Activated CD8-positive, alpha-beta memory T cell treated with anti-CD3 and anti-CD28 coated beads for 1 hour (primary cell): ENCODE measurements at places on chromosomes 7 and 10.
A peak's percentile ranks its signal among the peaks of the same experiment; 100 is the strongest.

DNA sequence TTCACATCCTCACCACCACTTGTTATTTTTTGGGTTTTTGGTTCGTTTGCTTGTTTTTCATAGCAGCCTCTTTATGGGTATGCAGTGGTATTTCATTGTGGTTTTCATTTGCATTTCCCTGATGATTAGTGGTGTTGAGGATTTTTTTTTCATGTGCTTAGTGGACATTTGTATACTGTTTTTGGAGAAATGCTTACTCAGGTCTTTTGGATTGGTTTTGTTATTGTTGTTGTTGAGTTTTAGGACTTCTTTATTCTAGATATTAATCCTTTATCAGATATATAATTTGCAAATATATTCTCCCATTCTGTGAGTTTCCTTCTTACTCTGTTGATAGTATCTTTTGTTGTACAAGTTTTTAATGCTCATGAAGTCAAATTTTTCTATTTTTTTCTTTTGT lies 42.8 kb downstream of the GAD2 start:
- DNase-seq = no peak

DNA sequence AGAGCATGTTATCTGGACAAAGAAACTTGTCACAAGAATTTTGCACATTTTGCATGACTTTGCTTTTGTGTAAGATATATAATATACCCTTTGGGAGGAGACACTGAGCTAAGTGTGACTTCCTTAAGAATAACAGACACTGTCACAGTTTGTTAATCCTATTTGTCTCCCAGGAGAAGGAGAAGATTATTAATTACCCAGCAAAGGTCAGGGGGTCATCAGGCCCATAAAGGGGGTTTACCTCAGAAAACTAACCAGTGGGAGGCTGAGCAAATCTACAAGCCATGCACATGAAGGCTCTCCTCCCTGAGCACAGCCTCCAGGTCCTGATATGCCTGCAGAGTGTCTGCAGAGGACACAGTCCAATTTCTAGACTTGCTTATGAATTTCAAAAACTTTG lies 10.1 kb upstream of the MET start:
- no peak for DNase-seq

GRCh38 chr10:32371101-32371500 lies 24.1 kb upstream of the EPC1 start:
- no peak for DNase-seq

DNA sequence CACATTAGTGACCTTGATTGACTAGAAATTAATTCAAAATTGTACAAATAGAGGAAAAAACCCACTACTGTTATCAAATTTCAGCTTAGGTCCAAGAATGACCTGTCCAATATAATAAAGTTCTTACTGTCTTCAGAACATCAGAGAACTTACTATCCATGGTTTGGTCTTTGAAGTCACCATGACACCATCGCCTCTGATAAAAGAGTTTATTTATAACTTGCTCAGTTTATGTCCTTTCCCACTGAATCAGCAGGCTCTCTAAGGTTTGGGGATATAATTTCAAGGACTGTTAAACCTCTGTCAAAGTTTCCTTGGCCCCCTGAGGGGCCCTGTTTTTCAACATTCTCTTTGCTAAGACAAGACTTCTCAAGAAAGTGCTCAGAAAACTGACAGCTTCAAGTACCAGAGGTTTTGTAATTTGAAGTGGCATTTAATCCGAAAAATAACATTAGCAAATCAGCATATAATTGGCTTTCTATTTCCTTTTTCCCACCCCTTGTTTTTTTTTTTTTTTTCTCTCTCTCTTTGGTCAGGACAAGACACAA lies 191.7 kb upstream of the FERD3L start:
- no peak for DNase-seq

DNA sequence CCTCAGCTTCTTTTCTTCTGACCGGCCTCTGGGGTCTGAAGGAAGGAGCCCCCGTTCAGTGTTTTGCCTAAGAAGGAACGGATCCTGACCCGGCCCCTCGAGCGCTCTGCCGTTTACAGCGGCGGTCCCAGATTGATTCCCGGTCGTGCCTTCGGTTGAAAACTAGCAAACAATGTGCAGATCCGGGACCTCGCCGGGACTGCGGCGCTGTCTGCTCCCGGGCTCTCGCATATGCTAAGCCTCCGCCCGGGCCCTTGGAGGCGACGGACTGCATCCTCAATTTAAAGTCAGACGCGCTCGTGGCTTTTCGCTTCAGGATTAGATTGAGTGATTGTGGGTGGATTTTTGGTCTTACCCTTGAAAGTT lies 559 bp downstream of the DBF4 start:
- peak; percentile 20 for DNase-seq

DNA sequence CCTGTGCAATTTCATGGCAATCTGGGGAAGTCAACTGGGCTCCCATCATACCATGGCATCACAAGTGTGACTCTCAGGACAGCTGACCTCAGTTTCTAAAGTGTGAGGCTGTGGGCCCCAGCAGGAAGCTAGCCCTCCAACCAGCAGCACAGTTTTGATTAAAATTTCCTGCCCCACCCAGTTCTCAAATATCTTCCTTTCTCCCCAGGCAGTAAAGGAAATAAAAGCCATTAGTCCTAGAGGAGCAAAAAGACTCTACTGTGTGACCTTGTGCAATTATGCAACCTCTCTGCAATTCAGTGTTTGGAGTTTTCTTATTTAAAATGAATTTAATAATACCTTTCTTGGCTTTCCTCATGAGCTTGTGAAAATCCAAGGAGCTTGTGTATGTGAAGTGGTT lies 143.1 kb upstream of the CDCA7L start:
- DNase-seq = no peak

GRCh38 chr7:94578614-94579013 lies 69.0 kb downstream of the CASD1 start:
- no peak for DNase-seq

DNA sequence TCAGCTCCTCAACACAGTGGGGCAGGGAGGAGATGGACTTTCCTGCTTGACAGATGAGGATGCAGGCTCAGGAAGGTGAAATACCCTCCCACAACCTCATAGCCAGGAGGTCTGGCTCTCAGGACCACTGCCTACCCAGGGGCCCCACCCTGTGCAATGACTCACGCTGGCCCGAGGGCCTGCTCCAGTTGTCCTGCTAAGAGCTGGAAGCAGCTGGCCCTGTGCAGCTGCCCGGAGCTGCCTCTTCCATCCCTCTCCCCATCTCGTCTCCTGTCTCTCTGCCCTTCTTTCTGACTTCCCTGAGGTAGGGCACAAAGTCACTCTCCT lies 123.9 kb downstream of the ZMIZ1 start:
- no peak for DNase-seq

- DNase-seq = no peak
Measured at GRCh38 chr7:82443547-82444219, at the start of gene CACNA2D1. Gene CACNA2D1, minus strand, starts transcription at chr7:82443777.

- no peak for DNase-seq
Measured at GRCh38 chr7:30989824-30990672, 26.3 kb downstream of the GHRHR start.

DNA sequence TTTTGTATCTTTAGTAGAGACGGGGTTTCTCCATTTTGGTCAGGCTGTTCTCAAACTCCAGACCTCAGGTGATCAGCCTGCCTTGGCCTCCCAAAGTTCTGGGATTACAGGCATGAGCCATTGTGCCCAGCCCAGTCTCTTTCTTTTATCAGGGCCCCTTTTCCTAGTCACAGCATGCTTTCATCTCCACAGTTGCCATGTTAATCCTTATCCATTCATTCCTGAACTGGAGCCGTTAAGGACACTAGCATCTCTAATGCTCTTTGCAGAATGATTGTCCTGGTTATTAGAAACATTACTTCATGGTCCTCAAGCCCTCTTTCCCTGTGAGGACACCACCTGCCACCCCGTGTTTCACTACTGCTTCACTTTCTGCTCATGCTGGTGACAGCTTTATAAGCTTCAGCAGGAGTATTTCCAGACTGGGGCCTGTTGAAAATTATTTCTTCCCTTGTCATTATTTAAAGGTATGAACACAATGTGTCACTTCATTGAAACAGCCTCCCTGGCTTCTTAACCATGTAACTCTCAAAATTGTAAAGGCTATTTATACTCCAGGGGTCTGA lies 313.9 kb downstream of the BMPER start:
- DNase-seq = no peak

GRCh38 chr7:2597273-2597640 lies 34.5 kb upstream of the TTYH3 start:
- no peak for DNase-seq

- DNase-seq = no peak
Measured at GRCh38 chr10:97904018-97904381, 54.4 kb downstream of the GOLGA7B start.

DNA sequence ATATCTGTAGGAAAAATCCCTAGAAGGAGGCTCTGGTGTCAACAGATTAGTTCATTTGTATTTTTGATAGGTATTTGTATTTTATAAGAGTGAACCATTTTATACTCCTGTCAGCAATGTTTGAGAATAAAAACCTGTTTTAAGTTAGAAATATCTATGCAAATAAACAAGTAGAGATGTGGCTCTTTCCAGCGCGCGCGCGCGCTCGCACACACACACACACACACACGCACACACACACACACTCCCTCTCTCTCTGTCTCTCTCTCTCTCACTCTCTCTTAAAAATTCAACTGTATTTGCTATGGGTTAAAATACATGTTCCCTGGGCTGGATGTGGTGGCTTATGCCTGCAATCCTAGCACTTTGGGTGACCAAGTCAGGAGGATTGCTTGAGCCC lies 113.9 kb downstream of the SUGCT start:
- no peak for DNase-seq

DNA sequence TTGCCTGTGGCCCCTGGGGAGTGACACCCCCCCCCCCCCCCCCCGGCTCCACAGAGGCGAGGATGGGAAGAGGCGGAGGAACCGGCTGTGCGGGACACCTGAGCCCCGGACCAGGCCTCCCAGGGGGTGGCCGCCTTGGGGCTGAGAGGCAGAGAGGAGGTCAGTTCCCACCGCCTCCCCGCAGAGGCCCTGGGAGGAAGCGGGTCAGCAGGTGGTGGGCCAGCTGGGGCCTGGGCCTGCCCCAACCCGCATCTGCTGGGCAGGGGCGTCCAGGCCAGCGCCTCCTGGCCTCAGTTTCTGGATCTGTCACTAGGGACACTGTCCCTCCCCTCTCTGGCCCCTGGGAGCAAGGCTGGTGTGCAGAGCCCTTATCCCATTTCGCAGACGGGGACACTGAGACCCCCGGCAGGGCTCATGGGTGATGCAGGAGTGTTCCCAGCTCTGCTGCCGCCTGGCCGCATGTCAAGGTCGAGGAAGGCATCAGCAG lies 14.6 kb upstream of the LFNG start:
- DNase-seq = no peak

DNA sequence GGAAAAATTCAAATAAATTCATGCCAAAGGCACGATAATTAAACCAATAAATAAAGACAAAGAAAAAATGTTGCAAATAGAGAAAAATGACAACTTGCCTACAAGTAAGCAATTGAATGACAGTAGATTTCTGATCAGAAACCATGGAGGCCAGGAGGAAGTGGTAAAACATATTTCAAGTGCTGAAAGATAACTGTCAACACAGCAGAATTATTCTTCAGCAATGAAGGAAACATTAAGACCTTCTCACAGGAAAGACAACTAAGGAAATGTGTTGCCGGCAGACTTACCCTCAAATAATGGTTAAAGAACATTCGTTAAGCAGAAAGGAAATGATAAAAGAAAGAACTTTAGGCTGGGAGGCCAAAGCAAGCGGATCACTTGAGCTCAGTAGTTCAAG lies 30.4 kb downstream of the RUNDC3B start:
- DNase-seq = no peak

DNA sequence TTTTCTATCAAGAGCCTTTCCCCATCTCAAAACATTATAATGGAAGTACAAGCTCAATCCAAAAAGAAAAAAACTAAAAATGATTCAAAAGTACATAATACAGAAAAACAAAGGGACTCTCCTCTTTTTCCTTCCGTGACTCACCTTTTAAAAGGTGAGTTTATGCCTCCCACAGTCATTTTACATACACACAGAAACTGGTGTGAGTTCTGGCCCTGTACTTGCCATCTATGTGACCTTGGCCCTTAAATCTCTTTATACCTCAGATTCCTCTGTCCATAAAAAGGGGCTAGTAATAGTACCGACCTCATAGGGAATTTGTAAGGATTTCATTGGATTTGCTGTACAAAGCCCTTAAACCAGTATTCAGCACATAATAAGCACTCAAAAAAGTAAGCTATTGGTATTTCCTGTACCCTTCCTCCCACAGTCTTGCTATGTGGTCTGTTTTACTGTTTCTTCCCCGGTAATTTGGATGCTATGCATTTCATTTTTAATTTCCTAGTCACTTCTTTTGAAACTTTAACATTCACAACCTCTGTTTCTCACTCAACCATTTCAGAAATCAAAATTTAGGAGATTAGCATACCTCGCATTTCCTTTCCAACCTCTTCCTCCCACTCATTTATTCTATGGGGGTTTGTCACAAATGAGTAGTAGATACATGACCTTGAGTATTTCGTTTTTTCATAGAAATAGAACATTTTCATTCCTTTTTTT lies 39.0 kb downstream of the STK17A start:
- DNase-seq = no peak

DNA sequence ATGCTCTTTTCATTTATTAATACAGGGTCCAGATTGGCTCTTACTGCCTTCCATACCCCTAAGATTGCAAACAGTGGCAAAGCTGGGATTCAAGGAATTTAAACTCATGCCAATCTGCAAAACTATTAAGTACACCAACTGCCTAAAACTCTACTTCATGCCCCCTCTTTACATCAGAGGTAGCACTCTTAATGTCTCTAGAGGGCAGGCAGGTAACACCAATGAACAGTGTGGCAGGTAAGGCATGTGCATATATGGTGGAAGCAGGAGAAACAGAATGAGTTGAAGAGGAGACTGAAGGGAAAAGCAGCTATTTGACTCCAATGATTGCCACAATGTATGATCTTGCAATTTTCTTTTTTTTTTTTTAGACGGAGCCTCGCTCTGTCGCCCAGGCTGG lies 156.7 kb downstream of the BTAF1 start:
- no peak for DNase-seq

DNA sequence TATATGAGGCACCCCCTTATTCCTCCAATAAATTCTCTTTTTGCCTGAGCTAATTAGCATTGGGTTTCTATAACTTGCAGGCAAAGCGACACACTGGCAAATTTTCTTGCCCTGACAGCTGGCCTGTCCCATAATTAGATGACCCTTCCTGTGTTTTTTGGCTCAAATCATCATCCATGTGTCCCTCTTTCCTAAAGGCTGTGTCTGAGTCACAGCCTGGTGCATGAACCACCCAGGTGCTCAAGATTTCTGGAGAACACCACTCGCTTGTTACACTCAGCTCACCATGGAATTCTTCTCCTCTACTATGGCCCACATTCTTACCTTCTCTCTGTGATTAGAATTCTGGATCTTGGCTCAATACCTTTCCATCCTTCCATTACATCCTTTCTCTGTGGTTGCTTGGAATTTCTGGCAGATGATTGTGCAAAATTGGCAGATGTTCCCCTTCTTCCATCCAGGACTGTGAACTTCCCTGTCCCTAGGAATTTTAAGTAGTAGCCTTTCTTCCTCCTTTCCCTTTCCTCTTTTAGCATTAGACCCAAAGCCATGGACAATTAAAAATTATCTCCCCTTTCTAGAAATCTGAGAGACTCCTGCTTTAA lies 116.0 kb upstream of the ANKRD1 start:
- no peak for DNase-seq

GRCh38 chr10:100684688-100685235 lies 60.6 kb upstream of the PAX2 start:
- DNase-seq = no peak
